ENCODE measurements at places on chromosomes 4 and X. TPM values are rescaled to one million over a fixed set of nuclear protein-coding genes. Genes with fewer than 3 reads are reported as not detected.

Gene NSUN7
- 6.7 TPM for total RNA-seq

Gene RTL3
- total RNA-seq, result not detected

Gene RAB39B
- total RNA-seq, result not detected

Gene CXCL6
- total RNA-seq, result 23.4 TPM

Gene TMPRSS11B
- total RNA-seq, result not detected

Gene KLB
- total RNA-seq, result not detected

Gene PDE6B
- not detected for total RNA-seq

Gene PWWP3B
- total RNA-seq, result 0.07 TPM

Gene GSX2
- not detected for total RNA-seq

Gene NR0B1
- total RNA-seq, result not detected

Gene GPM6B
- 0.98 TPM for total RNA-seq

Gene SORCS2
- 6.6 TPM for total RNA-seq

Gene SYP
- 0.47 TPM for total RNA-seq

Measured in PC-3 (cell line).